Activated T-helper 1 cell treated with Interleukin-2 at 50 U/mL for 16 hours (primary cell): ENCODE measurements at places on chromosomes 12 and 14.
A peak's percentile ranks its signal among the peaks of the same experiment; 100 is the strongest.

- no peak for DNase-seq
These were observed 52.5 kb downstream of the BEGAIN start for GRCh38 chr14:100534528-100535286.

- no peak for DNase-seq
These were observed 13.1 kb upstream of the TMTC1 start for GRCh38 chr12:29796823-29797263.

DNA sequence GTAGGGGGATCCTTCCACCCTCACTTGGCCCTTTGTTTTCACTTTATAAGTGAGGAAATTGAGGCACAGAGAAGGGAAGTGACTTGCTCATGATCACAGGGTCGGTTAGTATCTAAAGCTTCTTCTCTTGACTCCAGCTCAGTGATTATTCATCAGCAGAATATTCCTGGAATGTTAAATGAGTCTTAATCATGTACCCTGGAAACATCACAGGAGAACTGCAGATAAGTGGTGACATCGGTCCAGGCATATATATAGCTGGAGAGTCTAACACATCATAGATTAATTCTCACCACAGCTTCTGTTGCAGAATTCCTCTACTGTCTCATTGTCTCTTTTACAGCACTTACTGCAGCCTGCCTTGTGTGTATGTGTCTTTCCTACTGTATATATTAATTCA, 69.9 kb downstream of the PAH start:
- DNase-seq: no peak

DNA sequence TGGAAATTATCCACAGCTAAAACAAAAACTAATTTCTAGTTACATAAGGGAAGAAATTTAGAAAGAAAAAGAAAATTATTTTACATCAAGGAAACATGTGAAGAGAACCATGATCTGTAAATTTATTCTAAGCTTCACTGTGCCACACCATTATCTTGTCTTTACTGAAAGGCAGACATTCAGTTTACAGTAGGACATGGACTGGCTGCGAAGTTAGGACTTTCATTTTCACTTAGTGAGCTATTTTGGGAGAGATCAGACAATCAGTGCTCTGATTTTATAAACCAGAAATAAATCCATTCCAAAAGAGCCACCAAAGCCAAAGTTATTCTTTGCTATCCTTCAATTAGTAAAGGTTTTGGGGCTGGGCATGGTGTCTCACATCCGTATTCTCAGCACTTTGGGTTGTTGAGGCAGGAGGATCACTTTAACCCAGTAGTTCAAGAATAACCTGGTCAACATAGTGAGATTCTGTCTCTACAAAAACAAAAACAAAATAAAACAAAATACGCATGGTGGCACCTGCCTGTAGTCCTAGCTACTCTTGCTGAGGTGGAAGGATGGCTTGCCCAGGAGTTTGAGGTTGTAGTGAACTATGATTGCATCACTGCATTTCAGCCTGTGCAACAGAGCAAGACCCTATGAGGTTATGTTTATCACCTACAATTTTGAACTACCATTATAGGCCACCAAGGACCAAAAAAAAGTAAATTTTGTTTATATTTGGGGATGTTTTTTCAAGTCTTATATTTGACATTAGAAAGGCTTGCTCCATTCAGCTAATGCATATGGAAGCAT, 1084.8 kb upstream of the ATXN7L3B start:
- DNase-seq: no peak

- DNase-seq: no peak
These were observed 1.5 kb downstream of the TCL1A start for GRCh38 chr14:95712398-95712797.

- no peak for DNase-seq
These were observed 94.3 kb downstream of the LRRC74A start for GRCh38 chr14:76920331-76921087.

- peak; percentile 50 for DNase-seq
These were observed 434.7 kb downstream of the FUT8 start for GRCh38 chr14:65847075-65847847.

DNA sequence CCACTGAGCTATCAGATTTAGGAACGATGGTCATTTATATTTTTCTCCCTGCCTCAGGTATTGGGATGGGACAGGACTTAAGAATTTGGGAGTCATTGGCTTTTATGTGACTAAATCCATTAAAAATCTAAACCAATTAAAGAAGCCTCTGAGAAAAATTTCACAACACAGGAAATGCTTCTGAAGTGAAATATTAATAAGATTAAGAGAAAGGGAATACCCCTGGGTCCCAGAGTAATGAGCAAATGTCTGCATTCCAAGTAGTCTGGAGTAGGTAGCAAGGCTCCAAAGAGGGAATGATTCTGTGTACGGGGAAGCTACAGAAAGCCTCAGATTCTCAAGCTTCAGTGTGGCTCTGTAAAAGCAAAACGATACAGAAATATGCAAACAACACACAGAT, 707 bp upstream of the MED6 start:
- DNase-seq: no peak

GRCh38 chr14:71890541-71890940, 41.7 kb upstream of the RGS6 start:
- DNase-seq: no peak

DNA sequence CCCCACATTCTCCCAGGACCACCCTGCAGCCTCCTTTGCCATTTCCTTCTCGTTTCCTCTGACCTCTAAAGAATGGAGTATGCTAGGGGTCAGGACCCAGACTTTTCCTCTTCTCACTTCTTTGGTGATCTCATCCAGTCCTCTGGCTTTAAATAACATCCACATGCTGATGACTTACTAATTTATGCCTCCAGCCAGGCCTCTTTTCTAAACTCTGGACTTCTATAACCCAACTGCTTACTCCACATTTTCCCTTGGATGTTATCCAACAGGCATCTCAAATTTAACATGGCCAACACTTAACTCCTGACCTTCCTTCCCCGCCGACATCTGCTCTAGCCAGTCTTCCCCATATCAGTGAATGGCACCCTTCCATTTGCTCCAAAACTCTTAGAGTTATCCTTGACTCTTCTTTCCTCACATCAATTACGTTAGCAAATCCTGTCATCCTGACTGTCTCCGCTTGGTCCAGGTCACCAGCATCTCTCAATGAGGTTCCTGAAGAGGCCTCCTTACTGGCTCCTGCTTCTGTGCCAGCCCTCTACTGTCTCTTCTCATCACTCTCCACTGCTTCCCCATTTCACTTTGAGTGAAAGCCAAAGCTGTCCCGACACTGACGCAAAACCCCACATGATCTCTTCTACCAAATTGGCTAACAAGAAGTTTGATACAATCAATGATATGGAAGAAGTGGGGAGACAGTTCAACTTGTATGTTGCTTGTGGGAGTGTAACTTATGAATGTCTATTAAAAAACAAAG, 42.7 kb downstream of the TMBIM6 start:
- no peak for DNase-seq

- DNase-seq: no peak
These were observed 66.1 kb downstream of the FUT8 start for GRCh38 chr14:65478596-65478995.

DNA sequence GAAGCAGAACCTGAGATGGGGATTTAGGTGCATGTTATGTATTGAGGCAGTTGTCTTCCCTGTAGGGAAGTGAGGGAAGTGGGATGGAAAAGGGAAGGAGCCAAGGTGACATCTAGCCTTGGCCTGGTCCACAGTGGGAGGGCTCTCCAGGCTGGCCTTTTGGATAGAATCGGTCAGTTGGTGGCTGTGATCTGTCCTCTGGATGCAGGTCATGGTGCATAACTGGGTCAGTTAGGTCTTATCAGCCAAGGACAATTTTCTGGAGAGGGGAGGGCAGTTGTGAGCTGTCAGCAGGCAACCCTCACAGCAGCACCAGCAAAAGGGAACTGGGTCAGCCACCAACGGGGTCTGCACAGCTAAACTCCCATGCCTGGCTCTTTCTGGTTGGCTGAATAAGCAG, 9.6 kb downstream of the SERPINA12 start:
- no peak for DNase-seq

GRCh38 chr12:47876440-47876960, 28.3 kb downstream of the VDR start:
- DNase-seq: no peak

GRCh38 chr12:68416350-68416749, 84.2 kb upstream of the MDM1 start:
- DNase-seq: no peak

GRCh38 chr12:63802012-63802608, 22.4 kb downstream of the RXYLT1 start:
- no peak for DNase-seq

GRCh38 chr14:20775901-20776300, 5.2 kb upstream of the RNASE6 start:
- no peak for DNase-seq

GRCh38 chr14:23545740-23546365, 5.7 kb downstream of the ZFHX2 start:
- DNase-seq: no peak

DNA sequence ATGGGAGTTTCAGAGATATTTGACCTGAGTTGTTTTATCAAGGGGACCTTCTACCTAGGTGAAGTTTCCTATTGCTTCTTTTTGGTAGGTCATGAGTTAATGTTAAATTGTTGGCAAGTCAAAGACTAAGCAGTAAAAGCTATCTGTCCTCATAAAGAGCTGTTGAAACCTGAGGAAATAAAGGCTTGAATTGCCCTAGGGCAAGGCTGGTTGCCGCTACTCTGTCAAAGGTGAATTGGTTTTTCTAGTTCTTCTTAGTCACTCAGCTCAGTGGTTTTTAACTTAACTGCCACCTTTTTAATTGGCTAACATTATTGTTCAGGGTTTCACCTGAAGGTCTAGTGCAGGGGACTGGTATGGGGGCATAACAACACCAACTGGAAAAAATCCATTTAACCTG, 441.6 kb upstream of the FBXO33 start:
- DNase-seq: no peak

DNA sequence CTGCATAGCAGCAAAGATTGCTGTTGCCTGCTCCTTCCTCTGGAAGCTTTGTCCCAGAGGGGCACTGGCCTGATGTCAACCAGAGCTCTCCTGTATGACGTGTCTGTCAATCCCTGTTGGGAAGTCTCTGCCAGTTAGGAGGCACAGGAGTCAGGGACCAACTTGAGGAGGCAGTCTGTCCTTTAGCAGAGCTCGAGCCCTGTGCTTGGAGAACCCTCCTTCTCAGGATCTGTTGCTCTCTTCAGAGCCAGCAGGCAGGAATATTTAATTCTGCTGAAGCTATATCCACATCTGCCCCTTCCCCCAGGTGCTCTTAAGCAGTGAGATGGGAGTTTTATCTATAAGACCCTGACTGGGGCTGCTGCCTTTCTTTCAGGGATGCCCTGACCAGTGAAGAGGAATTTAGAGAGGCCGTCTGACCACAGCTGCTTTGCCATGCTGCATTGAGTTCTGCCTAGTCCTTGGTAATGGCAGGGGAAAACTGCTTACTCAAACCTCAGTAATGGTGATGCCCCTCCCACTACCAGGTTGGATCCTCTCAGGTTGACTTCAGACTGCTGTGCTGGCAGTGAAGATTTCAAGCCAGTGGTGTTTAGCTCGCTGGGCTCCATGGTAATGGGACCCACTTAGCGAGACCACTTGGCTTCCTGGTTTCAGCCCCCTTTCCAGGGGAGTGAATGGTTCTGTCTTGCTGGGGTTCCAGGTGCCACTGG, 218.6 kb upstream of the SLC38A2 start:
- DNase-seq: no peak

- DNase-seq: no peak
These were observed 100.3 kb upstream of the RAP1B start for GRCh38 chr12:68510397-68510796.

DNA sequence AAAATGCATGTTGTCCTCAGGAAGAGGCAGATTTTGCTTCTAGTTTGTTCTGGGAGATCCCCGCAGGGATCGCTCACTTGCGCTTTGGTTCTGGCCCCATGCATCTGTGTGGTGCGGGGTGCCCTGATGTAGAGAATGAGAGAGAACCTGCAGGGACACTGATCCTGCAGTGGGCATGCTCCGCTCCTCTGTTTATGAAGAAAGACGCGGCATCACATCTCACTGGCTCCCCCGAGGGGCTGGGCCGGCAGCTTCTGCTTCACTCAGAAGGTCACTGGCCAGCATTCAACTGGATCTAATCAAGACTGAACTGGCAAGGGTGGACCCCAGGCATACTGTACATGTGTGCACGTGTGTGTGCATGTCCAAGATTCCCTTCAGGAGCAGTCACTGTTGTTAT, 164.2 kb downstream of the CALM1 start:
- no peak for DNase-seq

DNA sequence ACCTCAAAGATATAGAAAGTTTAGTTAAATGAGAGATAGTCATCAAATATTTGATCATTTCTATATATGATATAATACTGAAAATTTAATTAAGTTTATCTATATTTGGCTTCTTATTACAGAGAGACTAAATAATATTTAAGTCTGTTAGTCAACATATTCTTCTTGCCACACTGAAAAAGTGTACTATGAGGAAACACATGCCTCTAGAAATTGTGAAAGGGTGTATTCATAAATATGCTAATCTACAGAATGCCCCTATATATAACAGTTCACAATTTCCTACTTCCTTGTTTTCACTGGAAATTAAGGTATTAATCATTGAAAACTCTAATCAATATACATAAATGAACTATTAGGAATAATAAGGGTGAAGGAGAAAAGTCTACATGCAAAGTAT, 31.4 kb upstream of the ETV6 start:
- DNase-seq: no peak

- no peak for DNase-seq
These were observed 457.0 kb downstream of the ADAMTS20 start for GRCh38 chr12:43094886-43095575.

GRCh38 chr12:52508211-52508610, 12.0 kb downstream of the KRT5 start:
- no peak for DNase-seq

- no peak for DNase-seq
These were observed 110.6 kb upstream of the TMEM132D start for GRCh38 chr12:130014485-130014807.

- DNase-seq: no peak
These were observed 963 bp downstream of the TCTN2 start for GRCh38 chr12:123671876-123672275.

GRCh38 chr12:5873281-5873919, 71.7 kb downstream of the ANO2 start:
- DNase-seq: no peak

- DNase-seq: no peak
These were observed 124.9 kb downstream of the TSPAN9 start for GRCh38 chr12:3202096-3202495.

DNA sequence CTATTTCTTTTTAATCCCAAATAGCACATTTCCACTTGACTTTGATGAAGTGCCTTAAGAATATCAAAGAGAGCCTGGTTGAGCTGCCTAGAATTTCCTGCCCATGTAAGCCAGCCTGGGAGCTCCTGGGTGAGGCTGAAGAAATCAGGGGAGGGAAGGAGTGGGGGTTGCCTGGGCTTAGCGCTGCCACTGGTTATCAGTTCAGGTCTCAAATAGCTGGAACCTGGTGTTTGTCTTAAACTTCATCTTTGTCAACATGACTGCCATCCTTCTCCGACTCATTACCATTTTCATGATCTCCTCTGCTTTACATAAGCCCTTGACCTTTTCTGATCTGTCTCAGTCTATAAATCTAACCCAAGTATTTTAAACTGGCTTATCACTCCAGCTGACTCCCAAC, 151.5 kb downstream of the TTC8 start:
- DNase-seq: no peak

GRCh38 chr12:100800723-100801122, 6.1 kb downstream of the ANO4 start:
- no peak for DNase-seq
